ENCODE measurements at places on chromosomes 5 and 9.

GRCh38 chr9:96219026-96219899 lies 82.7 kb downstream of the HSD17B3 start:
- no peak for DNase-seq

- DNase-seq, result no peak
Observed at GRCh38 chr9:131724683-131725082, 15.2 kb downstream of the RAPGEF1 start.

DNA sequence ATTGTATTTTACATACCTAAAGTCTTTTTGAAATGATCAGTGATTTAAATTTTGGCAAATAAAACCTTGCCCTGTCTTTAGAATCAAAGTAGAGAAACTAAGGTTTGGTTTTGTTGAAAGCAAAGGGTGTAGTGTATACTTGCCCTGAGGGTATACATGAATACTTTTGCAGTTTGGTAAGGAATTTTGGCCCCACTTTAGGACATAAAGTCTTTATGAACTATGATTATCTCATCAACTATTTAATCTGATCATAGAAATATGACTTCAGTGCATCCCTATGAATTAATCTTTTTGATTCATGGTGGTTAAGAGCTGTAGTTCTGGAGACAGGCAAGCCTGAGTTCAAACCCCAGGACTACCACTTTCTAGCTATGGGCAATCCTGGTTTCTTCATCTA lies 17.7 kb downstream of the RAD1 start:
- no peak for DNase-seq

DNA sequence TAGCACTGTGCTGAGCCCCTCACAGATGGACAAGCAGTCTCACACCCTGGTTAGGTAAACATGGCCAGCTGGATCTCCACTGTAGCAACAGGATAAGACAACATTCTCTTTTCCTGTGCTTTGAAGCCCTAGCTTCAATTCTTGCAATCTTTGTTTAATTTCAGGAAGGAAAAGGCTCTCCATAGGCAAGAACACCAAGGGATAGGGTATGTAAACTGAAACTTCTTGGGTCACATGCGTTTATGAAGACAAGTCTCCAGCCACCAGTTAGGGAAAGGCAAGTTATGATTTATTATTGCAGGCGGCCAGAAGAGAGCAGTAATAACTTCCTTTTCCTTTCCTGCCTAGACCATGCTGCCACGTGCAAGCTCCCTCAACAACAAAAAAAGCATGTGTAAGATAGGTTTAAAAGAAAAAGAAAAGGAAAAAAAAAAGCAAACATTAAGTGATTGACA lies 50.1 kb upstream of the POU5F2 start:
- DNase-seq, result no peak

DNA sequence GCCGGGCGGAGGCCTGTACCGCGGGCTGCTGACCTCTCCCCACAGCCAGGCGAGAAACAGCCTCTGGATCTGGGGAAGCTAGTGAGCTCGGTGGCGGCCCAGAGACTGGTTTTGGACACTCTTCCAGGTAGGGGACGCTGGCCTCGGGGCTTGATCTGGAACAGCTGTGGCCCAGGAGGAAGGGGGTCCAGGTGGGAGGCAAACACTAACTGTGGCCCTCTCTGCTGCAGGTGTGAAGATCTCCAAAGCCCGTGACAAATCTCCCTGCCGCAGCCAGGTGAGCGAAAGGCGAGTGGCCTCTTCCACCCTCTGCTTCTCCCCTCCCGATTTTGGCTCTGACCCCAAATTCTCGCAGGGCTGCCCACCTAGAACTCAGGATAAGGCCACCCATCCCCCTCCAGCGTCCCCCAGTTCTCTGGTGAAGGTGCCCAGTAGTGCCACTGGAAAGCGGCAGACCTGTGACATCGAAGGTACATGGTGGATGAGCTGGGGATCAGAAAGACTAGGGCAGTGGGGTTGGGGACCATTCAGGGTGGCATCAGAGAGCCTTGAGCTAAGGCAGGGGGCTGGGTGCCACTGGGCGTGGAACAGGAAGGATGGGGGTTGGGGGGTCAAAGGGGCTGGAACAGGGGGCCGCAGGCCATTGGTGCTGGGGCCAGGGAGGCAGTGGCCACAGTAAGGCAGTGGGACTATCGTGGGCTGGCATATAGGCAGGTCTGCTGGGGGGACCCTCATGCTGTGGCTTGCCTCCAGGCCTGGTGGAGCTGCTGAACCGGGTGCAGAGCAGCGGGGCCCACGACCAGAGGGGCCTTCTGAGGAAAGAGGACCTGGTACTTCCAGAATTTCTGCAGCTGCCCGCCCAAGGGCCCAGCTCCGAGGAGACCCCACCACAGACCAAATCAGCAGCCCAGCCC lies 12.9 kb upstream of the SLC34A1 start:
- DNase-seq, result no peak

DNA sequence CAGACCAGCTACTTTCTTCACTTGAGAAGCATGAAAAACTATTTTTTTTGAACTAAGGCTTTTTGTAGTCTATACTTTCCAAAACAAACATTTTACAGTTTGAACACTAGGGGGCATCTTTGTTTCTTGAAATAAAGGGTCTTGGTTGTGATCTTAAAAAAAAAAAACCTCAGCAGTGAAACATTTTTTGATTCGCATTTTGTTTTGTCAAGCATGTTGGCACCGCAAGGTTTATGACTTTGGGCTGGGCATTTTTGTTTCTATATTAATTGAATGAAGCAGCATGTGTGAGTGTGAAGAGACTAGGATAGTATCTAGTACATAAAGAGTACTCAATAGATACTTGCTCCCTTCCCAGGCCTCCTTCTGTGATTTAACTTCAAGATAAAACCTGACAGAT lies 31.6 kb upstream of the ACOT12 start:
- no peak for DNase-seq

- no peak for DNase-seq
Observed at GRCh38 chr9:136721339-136722092, 9.1 kb downstream of the DIPK1B start.

DNA sequence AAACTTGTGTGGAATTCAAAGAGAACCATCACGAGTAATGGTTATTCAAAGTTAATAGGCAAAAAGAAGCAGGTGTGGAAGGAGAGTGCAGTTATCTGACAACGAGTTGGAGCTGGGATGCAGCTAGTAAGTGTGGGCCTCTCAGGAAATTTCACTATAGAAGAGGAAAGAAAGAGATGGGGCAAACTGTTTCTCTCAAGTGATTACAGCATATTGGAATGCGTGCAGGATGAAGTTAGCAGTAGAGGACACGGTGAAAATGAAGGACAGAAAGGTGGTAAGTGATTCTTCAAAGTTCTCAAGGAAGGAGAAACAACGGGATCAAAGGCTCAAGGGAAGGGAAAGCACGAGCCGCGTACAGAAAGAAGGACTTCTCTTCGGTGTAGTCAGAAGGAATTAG lies 84.0 kb downstream of the ADAMTS12 start:
- DNase-seq, result no peak

- no peak for DNase-seq
Observed at GRCh38 chr5:1137567-1138444, 25.9 kb upstream of the SLC12A7 start.

DNA sequence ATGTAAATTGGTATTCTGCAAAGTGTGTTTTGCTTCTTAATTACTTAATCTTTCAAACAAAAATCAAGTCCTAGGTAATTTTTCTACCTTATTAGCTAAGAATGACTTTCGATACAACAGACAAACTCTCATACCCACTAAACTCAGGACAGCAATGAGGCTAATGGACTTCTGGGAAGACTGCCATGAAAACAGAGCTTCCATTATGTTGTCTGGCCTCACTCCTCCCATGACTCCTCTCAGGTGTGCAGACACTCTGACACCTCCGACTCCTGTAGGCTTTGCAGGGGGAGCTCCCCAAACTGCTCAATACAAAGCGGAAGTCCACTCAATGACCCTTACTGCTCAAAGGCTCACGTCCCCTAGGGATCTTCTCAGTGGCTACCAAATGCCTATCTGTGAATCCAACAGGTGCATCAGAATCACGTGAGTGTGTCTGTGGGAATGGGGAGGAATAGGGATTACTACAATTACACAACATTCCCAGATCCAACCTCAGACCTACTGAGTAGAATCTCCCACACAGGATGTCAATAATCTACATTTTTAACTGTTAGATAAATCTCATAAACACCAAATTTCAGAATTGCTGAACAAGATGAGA lies 289.9 kb downstream of the RAB3C start:
- no peak for DNase-seq

- no peak for DNase-seq
Observed at GRCh38 chr9:12923468-12924009, 148.7 kb downstream of the LURAP1L start.

DNA sequence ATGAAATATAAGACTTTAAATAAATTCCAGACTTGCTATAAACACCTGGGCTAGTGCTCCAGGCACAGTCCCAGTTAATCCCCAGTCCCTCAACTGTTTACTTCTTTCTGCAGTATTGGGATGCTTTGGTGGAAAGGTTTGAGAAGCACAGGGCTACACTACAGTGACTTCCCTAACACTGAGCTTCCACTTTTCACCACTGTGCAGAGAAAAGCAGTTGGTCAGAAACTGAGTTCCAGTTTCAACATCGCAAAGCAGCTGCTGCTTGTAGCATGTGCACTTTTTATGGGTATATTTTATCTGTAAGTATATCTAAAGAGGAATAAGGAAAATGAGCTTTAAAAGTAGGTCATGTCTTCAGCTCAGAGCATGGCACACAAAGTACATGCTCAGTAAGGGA lies 339.7 kb downstream of the NTRK2 start:
- DNase-seq, result no peak

DNA sequence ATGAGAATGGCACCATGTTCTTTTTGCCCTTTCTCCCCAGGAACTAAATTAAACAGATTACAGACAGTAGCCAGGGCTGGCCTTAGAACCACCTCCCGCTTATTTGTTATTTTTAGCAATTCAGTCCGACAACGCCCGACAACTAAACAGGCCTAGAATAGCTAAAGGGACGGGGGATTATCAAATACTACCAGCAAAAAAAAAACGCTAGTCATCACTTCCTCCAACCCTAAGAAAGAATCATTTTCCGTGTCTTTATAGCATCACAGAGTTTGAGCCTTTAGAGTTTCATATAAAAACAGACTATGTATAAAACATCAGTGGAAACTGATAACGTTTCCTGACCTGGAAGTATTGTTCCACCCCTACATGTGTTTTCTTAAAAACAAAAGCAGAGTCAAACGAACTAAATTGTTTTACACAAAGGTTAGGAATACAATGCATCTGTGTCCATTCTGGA lies 35.3 kb downstream of the PFDN1 start:
- no peak for DNase-seq

DNA sequence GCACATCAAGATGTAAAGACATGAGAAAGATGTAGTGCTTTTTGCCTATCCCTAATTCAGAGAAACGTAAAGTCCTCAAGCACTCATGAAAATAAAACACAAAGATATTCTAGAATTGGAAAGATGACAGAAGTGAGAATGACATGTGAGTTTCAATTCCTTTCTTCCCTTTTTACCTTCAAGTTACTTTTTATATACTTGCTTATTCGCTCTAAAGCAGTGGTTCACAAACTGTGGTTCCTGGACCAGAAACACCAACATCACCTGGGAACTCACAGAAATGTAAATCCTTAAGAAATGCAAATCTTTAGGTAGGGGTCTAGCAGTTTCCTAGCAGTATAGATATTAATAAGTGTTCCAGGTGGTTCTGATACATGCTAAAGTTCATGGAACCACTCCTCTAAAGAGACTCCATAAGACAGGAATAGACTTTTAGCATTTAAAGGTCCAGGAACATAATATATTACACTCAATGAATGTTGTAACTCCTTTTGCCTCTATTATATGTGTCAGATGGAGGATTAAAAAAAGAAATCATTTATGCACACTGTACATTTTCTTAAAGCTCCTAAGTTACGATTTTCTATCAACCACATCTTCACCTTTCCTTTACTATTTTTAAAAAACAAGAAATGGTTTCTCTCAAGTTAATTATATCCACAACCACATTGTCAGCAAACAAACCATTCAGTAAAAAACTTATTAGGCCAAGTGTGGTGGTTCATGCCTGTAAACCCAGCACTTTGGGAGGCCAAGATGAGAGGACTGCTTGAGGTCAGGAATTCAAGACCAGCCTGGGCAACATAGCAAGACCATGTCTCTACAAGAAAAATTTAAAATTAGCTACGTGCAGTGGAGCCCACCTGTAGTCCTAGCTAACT lies 39.9 kb downstream of the ERP44 start:
- no peak for DNase-seq

DNA sequence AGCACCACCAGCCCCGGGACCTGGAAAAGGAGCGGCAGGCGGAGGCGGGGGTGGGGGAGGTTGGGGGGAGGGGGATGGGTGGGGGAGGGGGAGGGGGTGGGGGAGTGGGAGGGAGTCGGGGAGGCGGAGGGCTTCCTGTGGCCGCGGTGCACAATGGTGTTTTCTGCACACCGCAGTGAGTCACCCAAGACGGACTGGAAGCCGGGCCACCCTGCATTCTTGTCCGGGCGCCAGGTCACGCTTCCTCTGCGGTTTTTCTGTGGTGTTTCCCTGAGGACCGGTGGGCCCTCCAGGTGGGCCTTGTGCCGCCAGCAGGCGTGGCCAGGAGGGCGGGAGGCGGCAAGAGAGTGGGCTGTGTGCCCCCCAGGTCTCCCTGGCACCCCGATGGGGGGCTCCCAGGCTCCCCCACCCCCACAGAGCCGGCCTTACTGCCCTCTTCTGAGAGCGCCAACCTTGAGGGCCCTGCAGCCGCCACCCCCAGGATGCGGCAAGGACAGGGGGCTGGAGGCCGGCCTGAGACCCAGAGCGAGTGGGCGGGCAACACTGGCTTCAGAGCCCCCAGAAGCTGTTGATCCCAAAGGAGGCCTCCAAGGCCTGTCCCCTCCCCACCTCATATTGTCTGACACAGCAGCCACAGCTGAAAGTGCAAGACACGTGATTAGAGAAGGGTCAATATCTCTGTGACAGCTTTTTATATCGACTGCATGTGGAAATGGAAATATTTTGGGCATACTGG lies 11.1 kb downstream of the EXD3 start:
- DNase-seq, result no peak

GRCh38 chr5:168291964-168292785 lies 730 bp downstream of the WWC1 start:
- no peak for DNase-seq

GRCh38 chr9:3740690-3741419 lies 215.1 kb upstream of the RFX3 start:
- no peak for DNase-seq

GRCh38 chr9:130246126-130246525 lies 19.4 kb upstream of the HMCN2 start:
- no peak for DNase-seq

DNA sequence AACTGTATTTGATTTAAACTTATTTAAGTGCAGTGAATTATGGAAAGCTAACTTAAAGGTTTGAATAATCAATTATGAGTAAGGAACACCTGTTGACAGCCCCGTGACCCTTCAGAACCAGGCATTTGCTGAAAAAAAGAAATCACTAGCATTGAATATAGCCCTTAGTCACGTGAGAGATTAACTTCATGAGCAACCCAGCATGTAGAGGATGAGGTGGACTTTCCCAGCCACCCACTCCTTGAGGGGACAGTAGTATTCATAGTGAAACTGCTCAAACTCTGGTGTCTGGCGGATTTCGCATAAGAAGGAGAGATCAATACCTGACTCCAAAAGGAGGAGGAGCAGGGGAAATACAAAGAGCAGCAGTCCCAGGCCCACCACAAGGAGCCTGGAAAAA lies 184.8 kb upstream of the RASEF start:
- no peak for DNase-seq

- DNase-seq, result no peak
Observed at GRCh38 chr5:110716247-110717245, 9.9 kb downstream of the TMEM232 start.

GRCh38 chr5:155080721-155081120 lies 67.2 kb downstream of the KIF4B start:
- no peak for DNase-seq

Measured in iPS DF 19.7 (cell line).